ENCODE measurements at places on chromosomes 16 and 17.
A peak's percentile ranks its signal among the peaks of the same experiment; 100 is the strongest.

GRCh38 chr16:65229191-65229662 lies 107.4 kb upstream of the CDH11 start:
- DNase-seq = no peak

- no peak for DNase-seq
These were observed 21.2 kb downstream of the SLC16A3 start for GRCh38 chr17:82249896-82250581.

- DNase-seq = no peak
These were observed 6.0 kb downstream of the NDEL1 start for GRCh38 chr17:8441690-8442089.

GRCh38 chr17:37373530-37374159 lies 2.1 kb upstream of the C17orf78 start:
- peak; percentile 84 for DNase-seq

- no peak for DNase-seq
These were observed 591 bp downstream of the YPEL3 start for GRCh38 chr16:30095166-30096078.

DNA sequence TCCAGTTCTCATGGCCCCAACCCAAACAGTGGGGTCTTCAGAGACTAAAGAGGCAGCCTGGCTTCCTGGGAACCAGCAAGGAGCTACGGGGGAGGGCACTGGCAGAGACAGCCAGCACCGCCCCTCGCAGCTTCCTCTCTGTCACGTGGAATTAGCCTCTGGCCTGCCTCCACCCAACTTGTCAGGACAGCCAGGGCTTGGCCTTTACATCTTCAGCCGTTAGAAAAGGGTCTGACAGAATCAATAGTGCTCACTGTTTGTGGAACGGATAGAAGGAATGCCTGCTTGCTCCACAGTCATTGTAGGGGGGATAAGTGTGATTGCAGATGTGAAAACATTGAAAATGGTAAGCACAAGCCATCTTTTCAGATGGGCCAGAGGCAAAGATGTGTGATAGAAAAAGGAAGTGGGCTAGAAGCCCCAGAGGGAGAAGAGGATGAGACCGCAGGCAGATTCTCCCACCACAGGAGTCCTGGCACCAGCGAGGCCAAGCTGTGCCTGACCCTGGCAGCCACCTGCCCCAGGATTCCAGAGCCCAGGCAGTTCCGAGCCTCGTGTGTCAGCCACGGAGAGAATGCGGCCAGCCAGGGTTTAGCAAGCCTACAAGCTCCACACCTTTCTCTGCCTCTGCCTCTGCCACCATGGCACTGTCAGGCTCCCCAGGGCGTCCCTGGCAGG lies 18.6 kb downstream of the GRIN2C start:
- DNase-seq = no peak

DNA sequence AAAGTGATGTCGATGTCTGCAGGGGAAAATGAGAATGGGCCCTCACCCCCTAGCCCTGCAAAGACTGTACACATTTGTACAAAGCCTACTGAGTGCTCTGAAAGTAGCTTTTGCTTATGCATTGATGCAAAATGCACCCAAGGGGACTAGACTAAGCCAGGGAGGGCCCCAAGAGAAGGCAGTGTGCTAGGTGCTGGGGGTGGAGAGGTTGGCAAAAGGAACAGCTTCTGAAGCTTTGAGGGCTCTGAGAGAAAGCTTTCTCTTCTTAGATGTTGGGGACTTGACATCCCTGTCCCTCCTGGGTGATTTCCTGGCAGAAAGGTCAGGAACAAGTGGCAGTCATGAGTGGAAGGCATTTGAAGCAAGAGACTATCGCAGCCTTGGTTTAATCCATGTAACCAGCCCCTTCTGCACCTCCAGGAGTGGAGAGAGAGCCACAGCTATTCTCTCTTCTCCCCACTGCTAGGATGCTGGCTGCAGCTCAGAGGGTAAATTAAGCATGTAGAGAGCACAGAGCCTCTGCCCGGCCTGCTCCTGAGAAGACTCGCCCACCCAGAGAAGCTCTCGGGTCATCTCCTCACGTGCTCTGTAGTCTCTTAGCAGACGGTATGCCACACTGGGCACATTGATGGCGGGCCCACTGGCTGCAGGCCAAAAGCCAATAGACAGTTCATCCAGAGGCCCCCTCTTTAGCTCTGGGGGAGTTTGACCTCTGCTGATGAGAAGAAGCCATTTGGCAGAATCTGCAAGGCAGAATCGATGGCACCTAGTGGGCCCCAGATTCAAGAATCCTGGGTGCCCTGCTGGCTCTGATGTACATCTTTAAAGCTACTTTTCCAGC lies 221.4 kb downstream of the MSI2 start:
- no peak for DNase-seq

- peak; percentile 48 for DNase-seq
These were observed 340 bp upstream of the MYO1D start for GRCh38 chr17:32877164-32877764.

GRCh38 chr17:43468691-43469139 lies 15.1 kb upstream of the DHX8 start:
- DNase-seq = peak; percentile 49

DNA sequence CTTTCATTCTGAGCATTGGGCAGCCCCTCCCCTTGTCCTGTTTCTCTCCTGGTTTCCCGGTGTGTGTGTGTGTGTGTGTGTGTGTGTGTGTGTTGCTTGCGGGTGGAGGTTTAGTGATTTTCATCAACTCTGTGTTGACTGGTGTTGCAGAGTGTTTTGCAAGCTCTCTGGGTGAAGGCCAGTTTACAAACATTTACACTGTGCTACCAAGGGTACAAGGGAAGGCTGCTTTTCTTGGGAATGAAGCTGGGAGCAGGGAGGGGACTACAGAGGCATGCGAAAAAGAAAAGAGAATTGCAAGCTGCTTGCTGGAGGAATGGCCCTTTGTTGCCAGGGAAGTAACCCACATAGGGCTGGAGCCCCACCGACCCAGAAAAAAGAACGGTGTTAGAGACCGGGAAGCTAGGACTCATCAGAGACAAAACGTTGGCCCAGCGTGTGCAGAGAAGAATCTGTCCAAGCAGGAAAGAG lies 29.6 kb downstream of the HS3ST3B1 start:
- no peak for DNase-seq

DNA sequence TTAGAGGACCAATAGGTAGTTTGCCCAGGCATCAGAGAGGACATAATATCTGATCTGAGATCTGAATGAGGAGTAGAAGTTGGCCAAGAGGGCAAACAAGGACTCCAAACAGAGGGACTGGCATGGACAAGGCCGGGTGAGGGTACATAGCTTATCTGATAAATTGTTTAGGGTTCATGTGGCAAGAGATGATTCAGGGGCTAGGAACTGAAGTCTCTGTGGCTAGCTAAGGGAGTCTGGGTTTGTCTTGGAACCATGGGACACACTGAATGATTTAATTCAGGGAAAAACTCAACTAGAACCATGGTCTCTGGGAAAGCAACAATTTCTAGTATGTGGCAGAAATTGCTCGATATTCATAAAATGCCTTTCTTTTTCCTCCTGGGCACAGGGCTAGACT lies 4.1 kb upstream of the AQP8 start:
- no peak for DNase-seq

DNA sequence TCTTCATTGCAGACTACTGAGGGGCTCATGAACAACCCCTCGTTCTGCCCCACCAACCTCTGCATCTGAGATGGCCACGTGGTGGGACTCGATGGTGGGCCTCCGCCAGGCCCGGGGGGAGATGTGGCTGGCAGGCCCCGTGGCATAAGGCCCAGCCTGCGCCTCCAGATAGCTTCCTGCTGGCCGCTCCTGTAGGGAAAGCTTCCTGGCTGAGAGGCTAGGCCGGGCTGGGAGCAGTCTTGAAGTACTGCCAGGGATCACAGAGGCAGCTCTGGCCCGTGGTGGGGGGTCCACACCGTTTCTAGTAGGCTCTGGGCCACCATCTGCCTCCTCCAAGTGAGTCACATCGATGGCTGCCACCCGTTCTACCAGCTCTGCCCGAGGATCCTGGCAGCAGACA lies 7.6 kb downstream of the CAMKK1 start:
- no peak for DNase-seq

- no peak for DNase-seq
These were observed 25.8 kb downstream of the CAPNS2 start for GRCh38 chr16:55592306-55592705.

DNA sequence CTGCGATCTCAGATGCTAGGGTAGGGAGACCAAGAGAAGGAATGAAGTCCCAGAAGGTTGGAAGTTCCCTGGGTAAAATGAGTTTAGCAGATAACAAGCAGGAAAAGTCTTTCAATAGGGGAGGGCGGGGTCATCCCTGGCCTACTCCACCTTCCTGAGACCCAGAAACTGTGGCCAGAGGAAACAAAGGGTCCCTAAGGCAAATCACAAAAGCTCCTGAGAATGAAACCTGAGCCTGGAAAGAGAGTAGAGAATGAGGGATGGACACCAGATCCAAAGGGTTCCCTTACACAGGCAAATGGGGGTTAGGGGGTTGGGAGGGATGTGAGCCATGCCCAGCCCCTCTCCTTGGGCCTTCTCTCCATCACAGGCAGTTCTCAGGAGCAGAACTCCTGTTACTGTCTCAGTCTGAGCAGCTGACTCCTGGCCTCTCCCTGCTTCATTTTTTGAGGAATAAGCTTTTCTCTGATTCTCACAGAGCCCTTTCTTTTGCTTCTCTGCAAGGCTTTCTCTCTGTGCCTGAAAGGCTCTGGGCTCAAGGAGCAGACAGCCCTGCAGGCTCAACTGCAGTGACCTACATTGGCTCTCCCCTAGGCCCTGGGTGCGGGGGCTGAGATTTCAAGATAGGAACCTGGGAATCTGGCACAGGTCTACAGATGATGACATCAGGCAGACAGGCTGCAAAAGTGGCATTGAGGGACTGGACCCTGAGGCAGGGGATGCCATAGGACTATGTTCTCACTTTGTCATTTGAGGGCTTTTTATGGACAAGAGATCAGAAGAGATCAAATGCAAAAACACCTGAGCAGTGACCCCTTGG lies 9.8 kb upstream of the NR1D1 start:
- no peak for DNase-seq

DNA sequence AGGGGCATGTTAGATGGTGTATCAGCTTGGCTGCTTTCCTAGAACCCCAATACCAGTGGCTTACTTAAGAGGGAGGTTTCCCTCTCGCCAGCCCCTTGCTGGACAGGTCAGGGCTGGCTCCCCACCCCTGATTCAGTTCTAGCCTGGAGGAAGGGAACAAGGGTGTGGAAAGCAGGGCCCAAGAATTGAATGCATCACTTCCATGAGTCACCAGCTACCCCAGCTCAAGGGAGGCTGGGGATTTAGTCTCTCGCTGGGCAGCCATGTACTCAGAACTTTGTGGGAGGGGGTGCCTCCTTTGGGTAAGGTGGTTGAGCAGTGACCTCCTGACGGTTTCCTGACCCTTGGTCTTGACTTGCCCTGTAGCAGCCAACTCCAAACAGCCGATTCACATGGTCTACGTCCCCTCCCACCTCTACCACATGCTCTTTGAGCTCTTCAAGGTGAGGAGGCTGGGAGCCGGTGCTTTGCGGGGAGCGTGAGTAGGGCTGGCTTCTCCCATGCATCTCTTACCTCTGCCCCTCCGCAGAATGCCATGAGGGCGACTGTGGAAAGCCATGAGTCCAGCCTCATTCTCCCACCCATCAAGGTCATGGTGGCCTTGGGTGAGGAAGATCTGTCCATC lies 12.8 kb downstream of the PDK2 start:
- DNase-seq = no peak

DNA sequence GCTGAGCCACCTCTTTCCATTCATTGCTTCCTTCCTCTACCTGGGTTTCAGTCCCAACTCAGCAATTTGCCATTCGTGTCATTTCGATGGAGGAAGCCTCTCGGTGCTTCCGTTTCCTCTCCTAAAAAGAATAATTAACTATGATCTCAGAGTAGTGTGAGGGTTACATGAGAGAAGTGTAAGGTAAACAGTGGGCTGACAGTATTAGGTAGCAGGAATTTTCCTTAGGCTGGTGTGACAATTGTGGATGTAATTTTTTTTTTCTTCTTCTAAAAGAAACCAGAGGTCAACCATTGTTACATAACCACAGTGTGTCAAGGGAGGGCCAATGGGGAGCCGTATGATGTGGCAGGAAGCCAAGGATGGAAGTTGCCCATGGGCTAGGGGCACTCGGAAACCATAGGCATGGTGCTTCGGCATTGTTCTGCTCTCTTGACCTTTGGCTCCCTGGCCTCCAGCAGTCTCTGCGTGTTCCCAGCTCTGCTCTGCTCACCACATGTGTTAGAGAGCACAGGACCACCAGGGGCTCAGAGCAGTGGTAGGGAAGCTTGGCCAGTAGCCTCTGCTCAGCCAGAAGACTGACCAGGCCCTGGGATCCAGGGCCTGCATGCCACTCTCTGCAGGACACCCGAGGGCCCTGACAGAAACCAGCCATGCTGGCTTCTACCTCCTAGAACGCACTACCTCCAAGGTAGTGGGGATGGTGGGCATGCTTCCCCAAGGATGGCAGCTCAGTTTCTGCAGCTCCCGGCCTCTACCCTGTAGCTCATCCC lies 2.0 kb upstream of the TOP2A start:
- no peak for DNase-seq

GRCh38 chr17:57892146-57892819 lies 42.4 kb upstream of the MRPS23 start:
- DNase-seq = peak; percentile 84

DNA sequence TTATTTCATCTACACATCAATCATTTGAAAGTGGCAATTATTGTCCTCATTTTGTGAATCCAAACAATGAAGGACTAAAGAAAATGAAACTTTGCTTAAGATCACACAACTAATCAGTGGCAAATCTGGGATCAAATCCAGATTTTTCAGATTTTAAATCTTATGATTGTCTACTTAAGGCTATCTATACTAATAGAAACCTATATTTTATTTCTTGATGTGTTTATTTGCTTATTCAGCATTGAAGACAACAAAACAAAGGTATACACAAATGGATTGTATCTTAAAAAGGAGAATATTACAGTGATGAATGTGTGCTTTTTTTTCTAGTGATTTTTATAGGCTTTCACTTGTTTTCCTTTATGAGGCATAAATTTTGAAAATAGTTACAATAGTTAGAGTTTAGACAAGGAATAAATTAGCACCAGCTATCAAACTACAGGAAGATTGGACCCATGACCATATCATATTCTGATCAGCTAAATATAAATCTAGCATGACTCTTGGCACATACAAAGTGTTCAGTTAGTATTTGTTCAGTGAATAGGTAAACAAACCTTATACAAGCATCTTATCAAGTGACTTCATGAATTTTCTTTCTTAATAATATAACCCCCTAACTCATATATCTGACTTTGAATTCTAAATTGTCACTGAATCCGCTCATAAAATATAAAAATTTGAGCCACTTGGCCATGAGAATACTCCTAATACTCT lies 20.5 kb downstream of the VMP1 start:
- no peak for DNase-seq

GRCh38 chr17:57586196-57586740 lies 158.8 kb downstream of the CCDC182 start:
- DNase-seq = no peak

All from astrocyte of the cerebellum (primary cell).